ENCODE measurements at places on chromosomes 3 and 15.

DNA sequence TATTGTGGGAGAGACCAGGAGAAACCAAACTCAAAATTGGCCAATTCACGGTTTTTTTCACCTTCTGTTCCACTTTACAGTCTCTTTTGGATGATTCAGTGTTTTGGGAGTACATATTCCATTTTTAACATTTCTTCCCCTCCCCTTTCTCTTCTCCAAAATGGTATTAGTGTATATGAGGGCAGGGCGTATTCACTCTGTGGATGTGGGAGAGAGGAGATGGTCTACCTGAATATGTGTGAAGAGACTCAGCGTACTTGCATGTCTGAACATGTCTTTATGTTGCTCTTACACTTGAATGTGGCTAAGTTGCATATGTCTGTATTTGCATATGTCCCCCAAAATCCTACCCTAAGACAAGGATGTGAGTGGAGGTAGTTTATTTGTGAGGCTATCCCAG lies 291.0 kb upstream of the PPP2R3A start:
- DNase-seq, result no peak

GRCh38 chr15:44718927-44719292 lies 7.6 kb downstream of the B2M start:
- no peak for DNase-seq

DNA sequence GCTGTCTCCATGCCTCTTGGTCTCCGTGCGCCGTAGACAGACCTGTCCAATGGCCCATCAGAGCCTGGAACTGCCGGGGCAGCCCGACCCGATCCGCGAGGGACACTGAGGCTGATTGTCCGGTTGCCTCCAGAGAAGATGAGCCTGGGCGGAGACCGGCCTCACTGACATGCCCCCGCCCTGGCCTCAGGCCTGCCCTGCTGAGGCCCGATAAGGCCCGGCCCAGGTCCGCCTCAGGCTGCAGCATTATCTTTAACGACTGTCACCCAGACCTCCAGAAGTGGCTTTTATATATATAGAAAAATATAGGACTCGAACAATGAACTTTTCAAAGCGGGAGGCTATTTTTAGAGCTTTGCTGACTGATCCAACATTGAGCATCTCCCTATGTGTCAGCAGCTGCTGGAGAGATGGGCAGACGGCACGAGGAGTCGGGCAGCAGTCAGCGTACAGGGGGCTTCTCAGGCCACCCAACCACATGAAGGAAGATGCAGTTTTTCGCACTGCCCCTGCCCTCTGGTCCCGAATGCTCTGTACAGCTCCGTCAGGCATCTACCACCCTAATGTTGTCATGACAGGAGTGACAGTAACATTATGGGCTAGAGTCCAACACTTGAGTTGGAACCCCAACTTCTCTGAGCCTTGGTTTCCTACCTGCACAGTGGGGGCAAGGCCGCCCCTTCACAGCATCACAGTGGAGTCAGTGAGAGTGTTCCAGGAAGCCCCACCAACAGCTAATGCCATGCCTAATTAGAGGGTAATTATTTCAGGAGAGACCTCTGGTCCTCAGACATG lies 112.0 kb upstream of the RPL32 start:
- no peak for DNase-seq

GRCh38 chr3:39937874-39938273 lies 128.5 kb downstream of the MYRIP start:
- no peak for DNase-seq

GRCh38 chr3:48402281-48402732 lies 27.6 kb downstream of the PLXNB1 start:
- peak; percentile 78 for DNase-seq

DNA sequence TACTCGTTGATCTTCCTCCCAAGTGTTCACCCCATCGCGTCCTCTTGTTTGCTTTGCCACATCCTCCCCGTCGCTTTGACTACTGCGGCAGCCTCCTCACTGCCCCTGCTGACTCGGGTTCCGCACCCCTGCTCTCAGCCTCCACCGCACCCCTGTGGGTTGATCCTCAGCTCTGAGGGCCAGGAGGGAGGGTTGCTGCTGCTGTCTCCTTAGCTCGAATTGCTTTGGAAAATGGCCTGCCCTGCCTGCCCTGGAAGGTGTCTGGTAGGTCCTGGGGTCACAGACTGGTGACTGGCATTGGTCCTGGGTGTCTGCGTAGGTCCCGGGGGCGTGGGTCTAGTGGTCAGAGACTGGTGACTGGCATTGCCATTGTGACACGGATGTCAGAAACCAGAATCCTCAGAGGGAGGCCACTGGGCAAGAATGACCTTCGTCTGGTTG lies 9.4 kb downstream of the MUC4 start:
- no peak for DNase-seq

GRCh38 chr3:189898559-189899153 lies 222.0 kb downstream of the P3H2 start:
- no peak for DNase-seq

GRCh38 chr3:2246873-2247648 lies 148.4 kb downstream of the CNTN4 start:
- no peak for DNase-seq

- DNase-seq, result no peak
These were observed 155.7 kb downstream of the LPP start for GRCh38 chr3:188309437-188310269.

DNA sequence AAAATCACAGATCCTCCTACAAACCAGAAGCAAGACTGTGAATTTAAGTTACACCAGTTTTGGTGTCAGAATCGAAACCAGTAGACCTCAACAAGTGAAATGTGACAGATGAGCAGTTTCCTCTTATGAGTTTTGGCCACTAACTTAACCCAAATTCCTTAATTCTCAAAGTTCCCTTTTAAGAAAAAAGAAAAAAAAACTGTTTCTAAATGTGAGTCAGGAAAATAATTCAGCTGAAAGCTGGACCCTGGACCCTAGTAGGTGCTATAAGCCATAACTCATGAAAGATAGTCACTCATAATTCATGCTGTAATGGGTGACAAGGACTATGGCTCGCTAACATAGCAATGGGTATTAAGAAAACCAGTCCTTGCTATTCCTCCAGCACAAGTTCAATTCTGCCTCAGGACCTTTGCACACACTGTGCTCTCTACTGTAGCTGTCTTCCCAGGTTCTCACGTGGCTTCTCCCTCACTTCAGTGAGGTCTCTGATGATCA lies 9.0 kb upstream of the THRB start:
- DNase-seq, result no peak

- DNase-seq, result no peak
These were observed 65.6 kb downstream of the TMEM212 start for GRCh38 chr3:171908731-171909130.

DNA sequence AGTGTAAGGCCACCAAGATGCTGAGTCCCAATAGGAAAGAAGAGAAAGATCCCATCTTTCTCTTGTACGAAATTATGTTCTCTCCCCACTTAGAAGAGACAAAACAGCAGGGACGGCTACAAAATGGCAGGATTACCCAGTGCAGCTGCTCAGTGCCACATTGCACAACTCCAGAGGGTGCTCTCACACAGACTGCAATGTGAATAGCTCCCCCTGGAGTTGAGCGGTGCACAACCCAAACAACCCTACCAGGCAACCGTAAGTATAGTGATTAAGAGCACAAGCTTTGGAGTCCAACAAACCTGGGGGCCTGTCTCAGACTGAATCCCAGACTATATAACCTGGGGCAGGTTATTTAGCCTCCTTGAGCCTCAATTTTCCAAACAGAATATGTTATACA lies 3.1 kb upstream of the BHLHE40 start:
- DNase-seq, result no peak

DNA sequence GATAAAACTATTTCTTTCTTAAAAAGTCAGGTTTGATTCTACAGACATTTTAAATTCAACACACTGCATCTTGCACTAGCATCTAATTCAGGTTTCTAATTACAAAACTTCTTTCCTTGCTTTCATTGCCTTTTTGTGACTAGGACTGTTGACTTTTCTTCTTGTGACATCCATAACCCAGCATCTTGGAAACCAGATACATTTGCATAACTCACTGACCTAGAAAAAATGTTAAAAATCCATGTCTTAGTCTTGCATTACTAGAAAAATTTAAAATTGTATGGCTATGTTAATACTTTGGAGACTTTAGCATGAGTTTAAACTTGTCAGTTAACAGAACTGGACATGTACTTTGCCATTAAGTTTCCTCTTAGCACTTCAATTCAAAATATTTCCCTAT lies 72.7 kb downstream of the DTWD1 start:
- no peak for DNase-seq

DNA sequence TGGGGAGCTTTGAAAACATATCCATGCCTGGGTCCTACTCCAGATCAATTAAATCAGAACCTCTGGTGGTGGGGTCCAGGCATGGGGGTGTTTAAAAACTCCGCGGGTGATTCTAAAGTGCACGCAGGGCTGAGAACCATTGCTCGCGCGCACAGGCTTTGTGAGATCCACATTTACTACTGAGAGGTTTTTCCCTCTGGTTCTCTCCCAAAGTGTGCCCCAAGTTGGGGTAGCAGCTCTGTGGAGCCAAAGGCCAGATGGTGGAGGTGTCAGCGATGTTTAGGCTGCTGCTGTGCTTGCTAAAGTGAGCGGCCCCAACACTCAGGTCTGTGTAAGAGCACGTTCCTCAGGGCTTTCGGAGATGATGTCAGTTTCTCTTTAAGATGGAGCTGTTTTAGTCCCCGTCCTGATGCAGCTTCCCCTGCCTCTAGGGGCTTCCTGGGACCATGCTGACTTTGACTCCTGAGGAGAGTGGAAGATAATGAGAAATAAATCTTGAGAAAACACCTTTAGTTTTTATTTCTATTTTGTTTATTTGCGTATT lies 13.4 kb upstream of the MAGEF1 start:
- DNase-seq, result no peak

DNA sequence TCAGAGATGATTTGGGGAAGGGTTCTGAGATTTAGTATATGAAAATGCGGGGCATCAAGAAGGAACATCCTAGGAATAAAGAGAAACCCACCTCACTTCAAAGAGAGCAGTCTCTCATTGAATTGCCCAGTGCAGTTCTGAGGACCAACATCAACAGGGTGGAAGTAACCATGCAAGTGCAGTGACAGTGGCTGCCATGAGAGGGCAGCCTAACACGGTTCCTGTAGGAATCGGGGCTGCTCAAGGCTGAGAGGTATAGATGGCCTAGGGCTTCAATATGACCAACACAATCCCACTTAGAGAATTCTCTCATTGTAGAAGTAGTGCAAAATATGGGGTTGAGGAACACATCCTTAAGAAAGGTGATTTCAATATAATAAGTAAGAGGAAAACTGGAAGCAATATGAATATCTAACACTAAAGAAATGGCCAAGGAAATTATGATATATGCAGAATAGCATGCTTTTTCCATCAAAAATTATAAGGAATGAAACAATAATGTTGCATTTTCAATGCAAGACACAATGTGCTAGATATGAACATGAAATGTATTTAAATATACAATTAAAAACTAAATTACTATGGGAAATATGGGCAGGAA lies 51.1 kb upstream of the ARRDC4 start:
- DNase-seq, result peak; percentile 24

GRCh38 chr3:66399529-66400232 lies 101.1 kb downstream of the LRIG1 start:
- DNase-seq, result no peak

DNA sequence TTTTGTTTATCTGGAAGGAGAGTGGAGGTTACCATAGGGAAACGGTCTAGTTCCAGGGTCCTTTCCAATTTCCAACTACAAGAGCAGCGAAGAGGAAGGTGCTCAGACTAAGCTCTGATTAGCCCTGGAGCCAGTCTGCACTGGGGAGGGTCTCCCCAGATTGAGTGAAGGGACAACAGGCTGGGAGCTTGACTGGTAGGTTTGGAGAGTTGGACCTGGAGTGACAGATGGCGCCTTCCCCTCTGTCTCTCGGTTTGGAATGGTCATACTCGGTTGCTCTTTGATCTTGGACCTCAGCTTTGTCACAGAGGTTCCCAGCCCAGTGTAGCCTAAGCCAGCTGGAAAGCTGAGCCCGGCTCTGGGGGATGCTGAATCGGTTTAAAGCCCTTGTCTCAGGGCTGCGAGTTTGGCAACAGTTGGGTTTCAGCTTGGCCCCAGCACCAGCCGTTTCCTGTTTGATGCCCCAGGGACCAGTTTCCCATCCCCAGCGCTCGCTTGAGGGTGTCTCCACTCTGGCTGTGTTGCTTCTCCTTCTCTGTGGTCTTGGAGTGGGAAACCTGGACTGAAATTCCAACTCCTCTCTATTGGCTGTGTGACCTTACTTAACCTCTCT lies 53.1 kb upstream of the ULK4 start:
- DNase-seq, result no peak

- DNase-seq, result peak; percentile 69
These were observed 4.9 kb downstream of the MGLL start for GRCh38 chr3:127817406-127817841.

DNA sequence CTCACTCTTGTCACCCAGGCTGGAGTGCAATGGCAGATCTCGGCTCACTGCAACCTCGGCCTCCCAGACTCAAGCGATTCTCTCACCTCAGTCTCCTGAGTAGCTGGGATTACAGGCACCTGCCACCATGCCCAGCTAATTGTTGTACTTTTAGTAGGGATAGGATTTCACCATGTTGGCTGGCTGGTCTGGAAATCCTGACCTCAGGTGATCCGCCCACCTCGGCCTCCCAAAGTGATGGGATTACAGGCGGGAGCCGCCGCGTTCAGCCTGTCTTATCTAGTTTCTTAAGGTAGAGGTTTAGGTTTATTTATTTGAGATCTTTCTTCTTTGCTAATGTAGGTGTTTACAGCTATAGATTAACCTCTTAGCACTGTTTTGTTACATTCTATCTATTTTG lies 708.8 kb downstream of the ZNF385D start:
- no peak for DNase-seq

- DNase-seq, result no peak
These were observed 60.2 kb downstream of the CACNA1D start for GRCh38 chr3:53554559-53555067.

- DNase-seq, result no peak
These were observed 288.5 kb downstream of the VGLL3 start for GRCh38 chr3:86702381-86702958.

DNA sequence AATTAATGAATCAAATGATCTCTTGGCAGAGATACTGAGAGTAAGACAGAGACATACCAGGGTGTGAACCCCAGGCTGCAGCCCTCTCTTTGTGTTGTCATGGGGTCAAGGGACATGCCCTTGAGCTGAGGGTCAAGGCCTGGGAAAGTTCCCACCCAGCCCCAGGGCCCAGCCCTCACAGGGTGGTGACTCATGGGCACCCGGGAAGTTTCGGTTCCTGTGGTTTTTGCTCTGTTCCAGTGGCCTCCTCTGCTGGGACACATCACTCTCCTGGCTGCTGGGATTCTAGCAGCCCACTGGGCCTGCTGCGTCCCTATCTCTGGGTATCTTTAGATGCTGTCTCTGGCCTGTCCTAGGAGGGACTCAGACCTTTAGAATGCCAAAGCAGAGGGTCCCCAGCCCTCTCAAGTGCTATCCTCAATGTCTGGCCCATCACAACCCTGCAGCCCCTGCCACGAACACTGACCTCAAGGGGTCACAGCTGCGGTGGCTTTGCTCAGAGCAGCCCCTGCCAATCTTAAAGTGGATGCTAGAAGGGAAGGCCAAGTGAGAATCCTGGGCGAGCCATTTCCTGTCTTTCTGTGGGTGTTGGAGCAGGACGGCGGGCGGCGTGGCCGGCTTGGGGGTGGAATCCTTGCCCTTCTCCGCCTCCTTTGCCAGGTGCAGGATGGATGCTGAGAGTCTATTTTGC lies 148.4 kb upstream of the TLE3 start:
- peak; percentile 63 for DNase-seq

All from H54 (cell line).